ENCODE measurements at places on chromosomes 3 and 15.

- DNase-seq = no peak
Observed at GRCh38 chr3:11377719-11378118, 105.5 kb downstream of the ATG7 start.

DNA sequence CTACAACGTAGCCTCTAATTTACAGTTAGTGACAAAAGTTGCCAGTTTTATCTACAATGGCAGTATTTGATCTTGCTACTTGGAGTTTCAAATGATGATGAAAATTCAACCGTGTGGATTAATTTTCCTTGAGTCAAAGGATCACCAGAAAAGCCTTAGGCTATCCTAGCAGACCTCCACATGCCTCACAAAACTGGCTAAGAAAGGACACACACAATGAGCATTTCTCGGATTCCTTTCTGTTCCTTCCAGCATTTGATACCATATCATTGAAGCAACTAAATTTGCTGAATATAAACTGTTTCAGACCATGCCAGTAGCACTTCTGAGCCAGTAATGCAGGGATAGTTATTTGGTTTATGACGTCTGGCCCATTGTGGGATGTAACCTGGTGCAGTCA lies 587.4 kb upstream of the MDFIC2 start:
- DNase-seq = no peak

DNA sequence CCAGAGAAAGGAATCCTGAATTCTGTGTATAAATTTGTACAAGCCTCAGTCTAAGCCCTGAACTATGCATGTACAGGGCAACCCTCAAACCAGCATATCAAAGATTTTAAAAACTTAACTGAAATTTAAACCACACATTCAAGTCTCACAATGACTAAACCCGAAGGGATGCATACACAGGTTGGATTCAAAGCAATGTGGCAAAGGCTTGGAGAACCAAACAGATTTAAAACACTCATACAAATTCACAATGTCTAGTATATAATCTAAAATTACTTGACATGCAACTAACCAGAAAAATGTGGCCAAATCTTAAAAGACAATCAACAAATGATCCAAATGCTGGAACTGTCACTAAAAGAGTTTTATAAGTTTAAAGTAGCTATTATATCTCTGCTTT lies 36.4 kb downstream of the CEP152 start:
- no peak for DNase-seq

GRCh38 chr3:62622553-62623174 lies 249.3 kb upstream of the FEZF2 start:
- DNase-seq = no peak

- no peak for DNase-seq
Observed at GRCh38 chr15:68910816-68911215, 19.5 kb upstream of the SPESP1 start.

GRCh38 chr3:77456431-77456830 lies 416.5 kb downstream of the ROBO2 start:
- DNase-seq = no peak

DNA sequence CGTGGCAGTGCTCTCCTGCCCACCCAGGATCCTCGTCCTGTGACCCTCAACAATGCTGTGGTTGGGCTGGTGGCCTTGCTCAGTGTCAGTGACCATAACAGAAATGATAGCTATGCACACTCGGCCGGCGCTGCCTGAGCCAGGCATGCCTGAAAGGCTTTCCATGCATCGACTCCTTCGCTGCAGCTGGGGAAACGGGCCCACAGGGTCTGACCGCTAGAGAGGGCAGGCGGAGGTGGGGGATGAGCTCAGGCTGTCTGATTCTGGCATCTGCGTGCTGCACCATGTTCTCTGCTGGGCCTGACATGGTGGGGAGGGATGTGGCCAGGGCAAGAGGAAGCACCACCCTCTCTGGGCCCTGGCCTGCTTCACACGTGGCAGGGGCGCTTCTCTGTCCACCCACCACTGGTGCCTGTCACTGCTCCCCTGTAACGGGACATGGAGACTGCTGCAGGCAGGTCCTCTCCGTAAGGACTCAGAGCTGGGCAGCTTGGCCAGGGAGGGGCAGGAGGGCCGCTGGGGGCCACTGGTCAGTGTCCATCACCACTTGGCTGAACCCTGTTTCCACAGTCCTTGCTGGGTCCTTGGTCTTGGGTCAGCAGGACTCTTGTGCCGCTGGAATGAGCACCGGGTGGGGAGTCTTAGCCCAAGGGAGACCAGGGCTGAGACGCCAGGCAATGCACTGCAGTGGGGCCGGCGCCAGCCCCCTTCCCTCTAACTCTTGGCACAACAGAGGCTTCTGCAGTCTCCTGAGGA lies 64.1 kb upstream of the RPL32 start:
- DNase-seq = no peak

GRCh38 chr3:57064001-57064400 lies 3.5 kb downstream of the SPATA12 start:
- no peak for DNase-seq

- no peak for DNase-seq
Observed at GRCh38 chr15:62063825-62064635, 2.7 kb upstream of the C2CD4A start.

- no peak for DNase-seq
Observed at GRCh38 chr3:184647405-184647936, 64.4 kb downstream of the MAGEF1 start.

DNA sequence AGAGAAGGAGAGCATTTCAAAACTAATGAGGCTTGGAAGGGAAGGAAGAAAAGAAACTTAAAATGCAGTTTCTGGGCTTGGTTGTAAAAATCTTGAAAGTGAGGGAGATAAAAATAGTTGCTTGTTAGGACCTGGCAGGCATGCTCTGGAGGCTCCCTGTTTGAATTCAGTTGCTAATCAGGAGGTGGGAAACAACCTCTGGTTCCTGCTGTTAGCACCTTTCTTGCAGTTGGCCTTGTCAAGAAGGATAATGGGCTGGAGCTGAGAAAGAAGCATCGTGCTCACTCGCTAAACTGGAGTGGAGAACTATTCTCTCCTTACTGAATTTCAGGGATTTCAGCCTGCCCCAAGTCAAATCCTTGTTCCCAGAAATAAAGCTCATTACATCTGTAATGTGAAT lies 23.4 kb downstream of the SNAPC5 start:
- no peak for DNase-seq

- no peak for DNase-seq
Observed at GRCh38 chr15:83809345-83809744, 155.4 kb downstream of the ADAMTSL3 start.

GRCh38 chr15:39340903-39341645 lies 239.8 kb upstream of the THBS1 start:
- DNase-seq = no peak

DNA sequence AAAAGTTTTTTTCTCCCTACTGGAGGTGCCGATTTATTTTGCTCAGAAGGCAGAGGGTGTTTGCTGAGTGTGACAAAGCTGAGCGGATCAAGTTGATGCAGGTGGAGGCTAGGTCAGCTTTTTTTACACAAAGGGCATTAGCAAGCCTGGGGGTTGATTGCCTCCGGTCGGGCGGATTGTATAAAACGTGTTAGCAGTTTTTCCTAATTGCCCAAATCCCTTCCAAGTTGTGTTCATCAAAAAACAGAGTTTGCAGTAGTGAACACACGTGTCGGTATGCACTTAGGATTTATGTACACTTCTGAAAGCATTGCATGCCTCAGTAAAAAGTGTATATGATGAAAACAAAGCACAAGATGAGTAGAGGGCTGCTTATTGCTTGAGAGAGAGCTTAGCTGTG lies 2.6 kb downstream of the GPR160 start:
- DNase-seq = no peak

DNA sequence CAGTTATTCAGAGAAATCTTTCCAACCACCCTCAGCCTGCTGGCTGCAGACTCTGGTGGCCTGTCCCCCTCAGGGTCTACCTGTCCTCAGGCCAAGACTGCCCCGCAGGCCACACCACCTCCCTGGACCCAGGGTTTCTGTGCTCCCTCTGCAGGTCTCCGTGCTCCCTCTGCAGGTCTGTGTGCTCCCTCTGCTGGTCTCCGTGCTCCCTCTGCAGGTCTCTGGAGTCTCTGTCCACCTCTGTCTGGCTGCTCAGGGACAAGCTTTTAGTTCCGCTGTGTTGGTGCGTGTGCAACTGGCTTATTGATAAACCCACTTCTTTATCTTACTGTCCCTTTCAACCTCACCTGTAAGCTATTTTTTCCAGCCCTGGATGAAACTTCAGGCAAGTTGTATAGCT lies 30.1 kb downstream of the BDH1 start:
- no peak for DNase-seq

DNA sequence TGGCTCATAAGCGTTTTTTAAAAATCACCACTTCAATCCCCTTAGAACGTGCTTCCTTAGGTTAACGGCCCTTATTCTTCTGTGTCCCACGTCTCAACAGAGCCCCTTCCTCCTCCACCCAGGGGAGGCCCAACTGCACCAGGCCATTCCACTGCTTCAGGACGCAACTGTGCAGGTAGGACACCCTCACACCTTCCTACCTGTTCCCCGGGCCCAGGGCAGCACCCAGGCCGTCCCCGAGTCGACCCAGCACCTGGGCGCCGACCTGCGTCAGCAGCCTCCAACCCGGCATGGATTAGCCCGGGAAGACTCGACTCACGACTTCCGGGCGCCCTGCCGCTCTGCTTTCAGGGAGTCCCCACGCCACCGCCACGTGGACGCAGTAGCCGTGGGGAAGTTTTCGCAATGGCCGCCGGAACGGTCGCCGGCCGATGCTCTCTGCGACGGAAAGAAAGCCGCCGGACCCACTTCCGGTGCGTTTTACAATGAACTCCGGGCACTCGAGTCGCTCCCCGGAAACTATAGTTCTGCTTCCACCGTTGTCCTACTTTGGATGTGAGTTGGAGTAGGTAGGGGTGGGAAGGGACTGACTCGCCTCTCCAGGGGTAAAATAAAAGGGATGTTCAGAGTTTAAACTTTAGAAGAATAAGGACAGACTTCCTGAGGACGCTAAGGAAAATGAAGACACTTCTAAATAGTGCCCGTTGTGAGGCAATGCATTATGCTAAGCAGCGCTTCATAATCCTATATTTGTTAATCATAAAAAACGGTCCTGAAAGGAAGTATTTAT lies at the start of gene MRPL3:
TSS of gene MRPL3 (minus strand) at position 442 of the 790 bp plus-strand sequence. CDS start at position 292, 150 bp downstream.
- DNase-seq = peak; percentile 64

GRCh38 chr3:144989807-144990206 lies 1018.2 kb downstream of the DIPK2A start:
- DNase-seq = no peak

DNA sequence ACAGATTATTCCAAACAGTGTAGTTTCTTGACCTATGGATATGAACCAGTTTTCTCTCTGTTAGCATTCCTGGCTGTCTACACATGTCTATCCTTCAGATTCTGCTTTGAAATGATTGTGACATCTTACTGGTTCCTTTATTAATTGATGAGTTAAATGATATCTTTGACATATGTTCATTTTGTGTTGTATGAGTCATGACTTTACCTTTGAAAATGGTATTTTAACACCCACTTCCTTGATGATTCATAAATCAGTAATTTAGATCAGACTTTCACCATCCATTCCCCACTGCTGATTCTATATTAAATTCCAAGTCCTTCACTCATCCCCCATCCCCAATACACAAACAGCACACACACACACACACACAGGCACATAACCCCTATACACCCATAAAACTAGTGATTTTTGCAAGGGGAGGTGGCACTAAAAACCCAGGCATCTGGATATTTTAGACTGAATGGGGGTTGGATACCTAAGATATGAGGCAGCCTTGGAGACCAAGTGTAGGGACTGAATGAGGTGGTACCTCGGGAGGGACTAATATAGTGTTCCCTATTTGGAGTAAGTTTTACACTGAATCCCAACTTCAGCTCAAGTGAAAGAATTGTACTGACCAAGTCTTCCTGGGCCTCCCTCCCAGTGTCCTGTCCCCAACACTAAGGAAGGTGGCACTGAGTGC lies 9.7 kb downstream of the CCK start:
- DNase-seq = no peak

DNA sequence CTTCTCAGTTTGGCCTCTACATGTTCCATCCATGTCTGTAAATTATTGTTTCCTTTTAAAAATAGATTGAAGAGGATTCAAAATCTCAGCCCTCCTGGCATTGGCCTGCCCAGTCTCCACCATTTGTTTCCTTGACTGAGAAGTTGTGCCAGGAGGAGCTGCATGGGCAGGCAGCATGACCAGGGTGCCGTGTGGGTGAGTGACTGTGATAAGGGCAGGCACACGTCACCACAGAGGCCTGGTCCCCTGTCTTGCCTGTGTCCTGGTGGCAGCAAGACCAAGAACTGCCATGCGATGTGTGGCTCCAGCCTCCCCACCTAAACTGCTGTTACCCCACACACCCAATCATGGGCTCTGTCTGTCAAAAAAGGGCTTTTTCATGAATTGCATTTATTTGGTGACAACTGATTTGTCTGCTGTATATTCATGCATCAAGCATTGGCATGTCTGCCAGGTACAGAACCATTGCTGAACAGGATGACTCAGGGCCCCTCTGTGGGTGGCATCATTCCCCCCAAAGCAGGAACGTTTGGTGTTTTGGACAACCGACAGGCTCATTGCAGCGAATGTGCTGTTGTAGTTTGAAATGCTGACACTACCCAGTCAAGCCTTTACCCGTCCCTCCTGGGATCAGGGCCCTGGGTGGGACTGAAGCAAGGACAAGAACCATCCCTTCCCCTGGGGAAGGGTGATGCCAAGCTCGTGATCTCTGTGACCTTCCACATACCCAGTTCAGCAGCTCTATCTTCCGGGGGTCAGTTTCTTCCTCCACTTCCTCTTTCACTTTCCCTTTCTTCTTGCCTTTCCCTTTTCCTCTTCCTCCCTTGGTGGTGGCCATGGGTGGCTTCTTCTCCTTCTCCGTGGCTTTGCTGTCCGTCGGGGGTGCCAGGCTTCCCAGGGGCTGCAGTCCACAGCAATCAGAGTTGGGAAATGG lies 51.6 kb downstream of the TRPM1 start:
- DNase-seq = no peak

DNA sequence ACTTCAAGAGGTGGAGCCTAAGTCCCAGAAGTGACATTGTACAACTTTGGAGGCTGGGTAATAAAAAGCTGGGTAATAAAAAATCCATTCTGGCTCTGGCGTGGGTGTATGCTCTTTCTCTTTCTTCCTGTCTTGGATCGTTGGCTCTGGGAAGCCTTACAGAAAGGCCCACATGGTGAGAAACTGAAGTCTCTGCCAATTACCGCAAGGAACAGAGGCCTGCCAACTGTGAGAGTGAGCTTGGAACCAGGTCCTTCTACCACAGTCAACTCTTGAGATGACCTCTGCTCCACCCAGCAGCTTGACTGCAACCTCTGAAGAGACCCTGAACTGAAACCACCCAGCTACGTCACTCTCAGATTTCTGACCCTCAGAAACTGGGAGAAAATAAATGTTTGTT lies 51.0 kb downstream of the NR2F2 start:
- DNase-seq = no peak

GRCh38 chr3:21718943-21719591 lies 31.9 kb downstream of the ZNF385D start:
- DNase-seq = no peak

- no peak for DNase-seq
Observed at GRCh38 chr3:67458408-67458807, 196.0 kb downstream of the SUCLG2 start.

DNA sequence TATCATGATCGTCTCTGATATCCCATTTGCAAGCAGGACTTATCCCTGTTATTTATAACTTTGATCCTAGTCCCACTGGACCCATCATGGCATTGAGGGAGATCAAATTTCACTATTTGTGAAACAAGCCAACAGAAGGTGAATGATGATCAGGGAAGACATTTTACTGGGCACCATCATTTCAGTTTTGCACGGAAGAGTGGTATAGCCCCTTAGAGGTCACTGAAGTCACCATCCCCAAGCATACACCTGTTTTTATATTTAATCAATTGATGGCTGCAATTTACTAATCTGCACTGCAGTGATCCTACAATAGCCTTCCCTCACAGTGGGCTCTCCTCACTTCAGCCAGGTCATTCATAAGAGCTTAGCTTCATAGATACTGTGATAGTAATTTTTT lies 132.4 kb downstream of the FHIT start:
- DNase-seq = no peak

All from stimulated activated CD8-positive, alpha-beta memory T cell treated with anti-CD3 and anti-CD28 coated beads, Interleukin-7, amount 100 ng/mL, for 1 hour (primary cell).